NCI-H2081 treated with DMSO at 0.1 percent for 48 hours (cell line): ENCODE measurements at places on chromosomes 4 and X.

DNA sequence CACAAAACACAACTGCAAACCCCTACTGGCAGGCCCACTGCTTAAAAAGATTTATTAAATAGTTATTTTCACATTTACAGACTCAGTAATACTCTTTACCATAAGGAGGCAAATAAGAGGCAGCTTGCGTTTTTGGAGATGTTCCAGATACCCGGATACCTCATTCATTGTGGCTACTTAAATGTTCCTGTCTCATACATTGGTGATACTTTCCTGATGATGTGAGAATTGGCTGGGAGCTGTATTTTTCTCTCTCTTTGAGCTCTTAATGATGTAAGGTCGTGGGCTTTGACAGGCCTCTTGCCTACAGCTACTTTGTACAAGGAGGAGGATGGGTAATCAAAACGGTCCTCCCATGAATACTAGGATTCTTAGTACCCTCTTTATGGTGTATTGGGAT is 101.5 kb downstream of the AKAP4 start:
- DNase-seq: no peak

GRCh38 chrX:113551919-113552318 is 711.3 kb upstream of the AMOT start:
- DNase-seq: no peak

- DNase-seq: no peak
Observed at GRCh38 chrX:1582686-1583437, 8.5 kb upstream of the AKAP17A start.

- DNase-seq: no peak
Observed at GRCh38 chrX:23742174-23742696, 841 bp downstream of the ACOT9 start.

DNA sequence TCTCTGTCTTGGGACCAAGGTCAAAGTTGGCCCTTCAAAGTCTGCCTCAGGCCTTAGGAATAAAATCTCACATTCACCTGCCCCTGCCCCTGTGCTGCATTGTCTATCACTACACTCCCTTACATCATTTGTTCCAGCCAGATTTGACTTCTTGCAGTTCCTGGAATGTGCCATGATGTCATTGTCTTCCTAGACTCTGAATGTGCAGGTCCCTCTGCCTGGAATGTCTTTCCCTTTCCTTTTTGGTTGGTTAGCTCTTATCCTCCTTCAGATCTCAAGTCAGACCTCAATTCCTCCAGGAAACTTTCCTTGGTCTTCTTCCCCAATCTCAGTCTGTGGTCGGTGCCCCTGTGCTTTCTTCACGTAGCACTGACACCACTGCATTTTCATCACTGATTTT is 67.7 kb upstream of the EFNB1 start:
- no peak for DNase-seq

- DNase-seq: no peak
Observed at GRCh38 chr4:65510976-65511375, 159.3 kb downstream of the EPHA5 start.

GRCh38 chrX:119145241-119145653 is 17.6 kb upstream of the KIAA1210 start:
- no peak for DNase-seq

DNA sequence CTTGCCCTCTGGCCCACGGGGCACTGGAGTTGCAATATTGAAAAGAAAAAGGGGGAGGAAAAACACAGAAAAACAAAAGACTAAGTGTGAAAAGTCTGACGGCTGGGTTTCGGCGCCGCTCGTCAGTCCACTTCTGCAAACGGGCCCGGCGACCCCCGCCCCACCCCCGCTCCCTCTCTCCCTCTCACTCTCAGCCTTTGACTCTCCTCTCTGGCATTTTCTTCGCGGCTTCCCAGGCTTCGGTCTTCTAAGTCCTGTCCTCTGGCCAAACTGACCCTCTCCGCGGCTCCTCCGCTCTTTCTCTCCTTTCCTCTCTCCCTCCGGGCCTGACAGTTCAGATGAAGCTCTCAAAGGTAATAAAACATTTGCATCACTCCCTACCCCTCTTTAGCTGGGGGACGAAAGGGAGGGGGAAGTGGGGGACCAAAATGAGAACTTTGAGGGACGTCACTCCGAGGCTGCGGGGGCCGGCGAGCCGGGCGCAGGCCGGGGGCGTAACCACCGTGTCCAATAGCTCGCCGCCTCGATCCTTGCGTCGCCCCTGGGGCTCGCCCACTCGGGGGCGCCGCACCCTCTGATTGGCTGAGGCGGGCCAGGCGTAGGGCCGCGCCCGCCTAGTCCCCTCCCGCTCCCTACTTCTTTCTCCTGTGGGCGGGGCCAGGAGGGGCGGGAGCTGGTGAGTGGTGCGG is at the start of gene NKX6-1:
Gene NKX6-1, minus strand, starts transcription at position 358 of the 689 bp plus-strand sequence. CDS start 1,064 bp downstream, outside the sequence.
- no peak for DNase-seq

DNA sequence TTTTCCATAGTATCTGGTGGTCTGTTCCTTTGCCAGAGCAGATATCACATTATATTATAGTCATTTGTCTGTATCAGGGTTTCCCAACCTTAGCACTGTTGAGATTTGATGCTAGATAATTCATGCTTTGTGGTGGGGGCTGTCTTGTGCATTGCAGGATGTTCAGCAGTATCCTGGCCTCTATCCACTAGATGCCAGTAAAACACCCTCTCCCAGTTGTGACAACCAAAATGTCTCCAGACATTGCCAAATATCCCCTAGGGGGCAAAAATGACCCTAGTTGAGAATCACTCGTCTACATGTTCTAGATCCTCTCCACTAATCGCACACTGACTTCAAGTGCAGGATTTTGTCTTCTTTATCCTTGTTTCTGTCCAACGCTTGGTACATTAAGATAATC is 160.8 kb downstream of the FANCB start:
- no peak for DNase-seq

GRCh38 chrX:133054761-133055405 is 42.0 kb downstream of the USP26 start:
- no peak for DNase-seq

- no peak for DNase-seq
Observed at GRCh38 chr4:101089168-101089567, 258.2 kb downstream of the PPP3CA start.

GRCh38 chr4:111268769-111269414 is 646.0 kb upstream of the PITX2 start:
- no peak for DNase-seq

GRCh38 chr4:71125137-71125536 is 131.7 kb downstream of the DCK start:
- DNase-seq: no peak
